ENCODE measurements at places on chromosomes 6 and 20.
A peak's percentile ranks its signal among the peaks of the same experiment; 100 is the strongest.

- no peak for DNase-seq
Observed at GRCh38 chr20:23540624-23541023, 27.7 kb downstream of the CST9L start.

GRCh38 chr20:57586943-57587277, 26.0 kb downstream of the PCK1 start:
- DNase-seq: no peak

GRCh38 chr6:112216662-112217551, 37.5 kb downstream of the LAMA4 start:
- DNase-seq: no peak

GRCh38 chr6:157123234-157123633, 200.1 kb downstream of the TMEM242 start:
- DNase-seq: no peak

DNA sequence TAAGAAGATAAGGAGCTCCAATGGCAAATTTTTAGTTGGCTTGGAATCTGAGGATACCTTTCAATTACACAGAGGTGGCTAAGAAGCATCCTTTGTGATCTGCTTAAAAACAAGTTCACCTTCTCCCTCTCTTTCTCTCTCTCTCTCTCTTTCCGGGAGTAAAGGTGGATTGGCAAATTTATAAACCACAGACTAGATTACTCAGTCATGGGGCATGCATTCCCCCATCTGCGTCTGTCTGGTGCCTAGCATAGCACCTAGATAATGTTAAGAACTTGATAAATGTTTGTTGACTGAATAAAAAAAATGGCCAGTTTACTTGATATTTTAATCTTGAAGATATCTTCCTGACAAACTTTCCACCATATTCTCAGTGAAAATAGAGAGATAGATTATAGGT, 312.3 kb downstream of the CDC5L start:
- DNase-seq: no peak

- no peak for DNase-seq
Observed at GRCh38 chr20:58235010-58235409, 6.6 kb upstream of the ANKRD60 start.

- no peak for DNase-seq
Observed at GRCh38 chr6:108616544-108616943, 55.8 kb downstream of the FOXO3 start.

DNA sequence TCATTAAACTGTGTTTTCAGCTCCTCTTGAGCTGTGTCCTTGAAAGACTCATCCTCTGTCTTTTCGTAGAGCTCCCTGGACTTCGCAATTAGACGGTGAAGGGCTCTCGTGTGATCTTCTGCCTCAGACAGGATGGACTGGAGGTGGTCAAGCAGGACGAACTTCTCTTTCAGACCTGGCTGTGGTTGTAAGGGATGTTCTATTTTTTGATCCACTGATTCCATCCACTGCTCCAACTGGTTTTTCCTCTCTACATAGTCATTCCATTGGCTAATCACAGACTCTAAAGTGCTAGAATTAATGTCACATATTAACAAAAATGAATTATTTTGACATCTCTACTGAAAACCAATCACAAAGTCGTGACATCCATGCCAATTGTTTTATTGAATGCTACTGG, 250.1 kb downstream of the SYNE1 start:
- DNase-seq: no peak

DNA sequence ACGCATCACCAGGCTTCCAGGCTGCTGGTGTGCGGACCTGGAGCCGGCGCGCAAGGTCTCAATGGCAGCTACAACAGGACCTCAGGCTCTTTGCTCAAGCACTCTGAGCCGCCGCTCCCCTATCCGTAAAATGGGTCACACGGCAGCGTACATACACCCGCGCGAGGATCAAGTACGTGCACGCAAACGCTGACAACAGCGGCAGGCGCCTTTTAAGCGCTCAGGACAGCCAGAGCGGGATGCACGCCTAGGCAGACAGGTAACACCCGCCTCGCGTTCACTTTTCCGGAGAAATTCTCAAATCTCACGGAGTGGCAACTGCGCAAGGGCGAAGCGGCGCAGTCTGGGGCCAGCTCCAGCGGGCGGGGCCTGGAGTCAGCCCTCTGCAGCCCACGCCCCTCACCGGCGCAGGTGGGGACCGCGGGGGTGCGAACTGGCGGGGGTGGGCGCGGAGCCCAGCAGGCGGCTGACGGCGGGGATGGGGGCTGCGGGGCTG, 535 bp downstream of the EXOC2 start:
- DNase-seq: peak; percentile 22

DNA sequence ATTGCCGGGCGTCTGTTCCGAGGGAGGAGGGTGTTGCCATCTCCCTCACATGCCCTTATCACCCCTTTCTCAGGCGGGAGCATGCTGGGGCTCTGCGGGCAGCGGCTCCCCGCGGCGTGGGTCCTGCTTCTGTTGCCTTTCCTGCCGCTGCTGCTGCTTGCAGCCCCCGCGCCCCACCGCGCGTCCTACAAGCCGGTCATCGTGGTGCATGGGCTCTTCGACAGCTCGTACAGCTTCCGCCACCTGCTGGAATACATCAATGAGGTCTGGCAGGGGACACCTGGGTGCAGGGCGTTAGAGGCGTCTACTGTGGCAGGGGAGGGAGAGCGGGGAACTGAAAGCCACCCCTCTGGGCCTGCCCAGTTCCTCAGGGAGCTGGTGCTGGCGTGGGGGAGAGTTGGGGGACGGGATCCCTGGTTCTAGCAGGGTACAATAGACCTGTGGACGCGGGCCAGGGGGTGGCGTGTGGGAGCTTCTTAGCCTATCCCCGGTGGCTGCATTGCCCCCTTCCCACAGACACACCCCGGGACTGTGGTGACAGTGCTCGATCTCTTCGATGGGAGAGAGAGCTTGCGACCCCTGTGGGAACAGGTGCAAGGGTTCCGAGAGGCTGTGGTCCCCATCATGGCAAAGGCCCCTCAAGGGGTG, 697 bp downstream of the PPT2 start:
- DNase-seq: peak; percentile 71

DNA sequence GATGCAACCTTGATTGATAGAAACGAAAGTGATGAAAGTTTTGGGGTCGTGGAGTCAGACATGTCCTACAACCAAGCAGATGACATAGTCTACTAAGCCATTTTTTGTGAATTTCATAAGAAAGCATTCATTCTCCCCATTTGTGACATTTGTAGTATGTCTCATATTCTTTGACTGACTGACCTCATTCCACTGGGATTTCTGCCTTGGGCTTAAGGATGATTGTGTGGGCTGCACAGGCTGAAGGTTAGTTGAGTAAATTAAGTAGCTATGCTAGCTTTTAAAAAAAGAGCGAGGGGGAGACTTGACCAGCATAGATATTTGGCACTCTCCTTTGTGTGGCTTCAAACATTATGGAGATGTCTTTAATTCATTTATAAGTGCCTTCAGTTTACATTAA, 28.9 kb downstream of the STMND1 start:
- DNase-seq: no peak

DNA sequence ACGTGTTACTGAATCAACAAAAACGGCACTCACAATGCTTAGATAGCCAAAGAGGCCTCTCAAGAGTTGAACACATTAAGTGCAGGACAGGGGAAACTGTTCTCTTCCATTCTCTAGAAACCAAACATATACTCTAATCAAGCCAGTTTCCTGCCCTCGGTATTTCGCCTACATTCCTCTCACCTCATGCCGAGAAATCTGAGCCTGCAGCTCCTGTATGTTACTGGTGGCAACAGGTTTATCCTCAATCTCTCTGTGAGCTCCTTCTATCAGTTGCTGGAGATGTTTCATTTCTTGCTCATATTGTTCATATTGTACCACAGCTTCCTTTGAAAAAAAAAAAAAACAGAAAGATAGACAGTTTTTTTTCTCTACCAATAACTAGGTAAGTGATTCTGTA, 328.9 kb downstream of the SYNE1 start:
- DNase-seq: no peak

GRCh38 chr20:46085179-46085851, 4.4 kb downstream of the NCOA5 start:
- no peak for DNase-seq

All from uterus (tissue), 4 donors.